ENCODE measurements at places on chromosomes 12 and 14. TPM values are rescaled to one million over a fixed set of nuclear protein-coding genes. Genes with fewer than 3 reads are reported as not detected.
A peak's percentile ranks its signal among the peaks of the same experiment; 100 is the strongest.

The C14orf39 gene
- 0.36 TPM for total RNA-seq

The MAP4K5 gene
- 144 TPM for total RNA-seq

The NGB gene
- 10.0 TPM for total RNA-seq

DNA sequence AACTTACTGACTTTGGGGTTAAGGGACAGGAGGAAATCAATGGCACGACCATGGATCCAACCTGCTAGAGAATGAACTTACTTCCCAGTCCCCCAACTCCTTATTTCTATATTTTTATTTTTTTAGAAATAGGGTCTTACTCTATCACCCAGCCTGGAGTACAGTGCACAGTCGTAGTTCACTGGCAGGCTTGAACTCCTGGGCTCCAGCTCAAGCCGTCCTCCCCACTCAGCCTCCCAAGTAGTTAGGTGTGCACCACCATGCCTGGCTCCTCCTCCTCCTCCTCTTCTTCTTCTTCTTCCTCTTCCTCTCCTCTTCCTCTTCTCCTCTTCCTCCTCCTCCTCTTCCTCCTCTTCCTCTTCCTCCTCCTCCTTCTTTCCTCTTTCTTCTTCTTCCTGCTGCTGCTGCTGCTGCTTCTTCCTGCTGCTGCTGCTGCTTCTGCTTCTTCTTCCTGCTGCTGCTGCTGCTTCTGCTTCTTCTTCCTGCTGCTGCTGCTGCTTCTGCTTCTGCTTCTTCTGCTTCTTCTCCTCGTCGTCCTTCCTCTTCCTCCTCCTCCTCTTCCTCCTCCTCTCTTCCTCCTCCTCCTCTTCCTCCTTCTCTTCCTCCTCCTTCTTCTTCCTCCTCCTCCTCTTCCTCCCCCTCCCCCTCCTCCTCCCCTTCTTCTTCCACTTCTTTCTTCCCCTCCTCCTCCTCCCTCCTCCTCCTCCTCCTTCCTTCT lies 390.1 kb upstream of the RGS6 start:
- no peaks in the 10 kb centered on the region for H3K27me3 ChIP-seq
- DNase-seq, result no peak
- H3K4me3 ChIP-seq, result no peak overlapping the region

DNA sequence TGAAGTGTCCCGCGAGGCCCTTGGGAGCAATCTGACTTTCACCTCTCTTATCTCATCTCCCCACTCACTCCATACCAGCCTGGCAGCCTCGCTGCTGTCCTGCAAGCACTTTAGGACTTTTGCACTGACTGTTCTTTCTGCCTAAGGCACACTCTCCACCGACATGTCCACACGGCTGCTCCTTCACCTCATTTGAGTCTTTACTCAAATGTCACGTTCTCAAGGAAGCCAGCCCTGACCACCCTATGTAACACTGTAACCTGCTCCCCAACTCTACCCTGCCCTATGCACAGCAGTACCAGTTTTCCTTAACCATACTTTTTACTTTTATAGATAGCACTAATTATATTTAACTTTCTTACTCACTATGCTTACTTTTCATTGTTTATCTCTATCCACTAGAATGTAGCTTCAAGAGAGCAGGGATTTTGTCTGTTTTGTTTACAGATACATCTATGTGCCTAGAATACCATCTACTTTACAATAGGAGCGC lies 32.0 kb downstream of the PRKD1 start:
- no peaks in the 10 kb centered on the region for H3K4me1 ChIP-seq
- no peaks in the 10 kb centered on the region for H3K36me3 ChIP-seq
- no peak overlapping the region for H3K27ac ChIP-seq
- H3K27me3 ChIP-seq, result no peaks in the 10 kb centered on the region
- no peak overlapping the region for H3K4me3 ChIP-seq
- no peak for DNase-seq

DNA sequence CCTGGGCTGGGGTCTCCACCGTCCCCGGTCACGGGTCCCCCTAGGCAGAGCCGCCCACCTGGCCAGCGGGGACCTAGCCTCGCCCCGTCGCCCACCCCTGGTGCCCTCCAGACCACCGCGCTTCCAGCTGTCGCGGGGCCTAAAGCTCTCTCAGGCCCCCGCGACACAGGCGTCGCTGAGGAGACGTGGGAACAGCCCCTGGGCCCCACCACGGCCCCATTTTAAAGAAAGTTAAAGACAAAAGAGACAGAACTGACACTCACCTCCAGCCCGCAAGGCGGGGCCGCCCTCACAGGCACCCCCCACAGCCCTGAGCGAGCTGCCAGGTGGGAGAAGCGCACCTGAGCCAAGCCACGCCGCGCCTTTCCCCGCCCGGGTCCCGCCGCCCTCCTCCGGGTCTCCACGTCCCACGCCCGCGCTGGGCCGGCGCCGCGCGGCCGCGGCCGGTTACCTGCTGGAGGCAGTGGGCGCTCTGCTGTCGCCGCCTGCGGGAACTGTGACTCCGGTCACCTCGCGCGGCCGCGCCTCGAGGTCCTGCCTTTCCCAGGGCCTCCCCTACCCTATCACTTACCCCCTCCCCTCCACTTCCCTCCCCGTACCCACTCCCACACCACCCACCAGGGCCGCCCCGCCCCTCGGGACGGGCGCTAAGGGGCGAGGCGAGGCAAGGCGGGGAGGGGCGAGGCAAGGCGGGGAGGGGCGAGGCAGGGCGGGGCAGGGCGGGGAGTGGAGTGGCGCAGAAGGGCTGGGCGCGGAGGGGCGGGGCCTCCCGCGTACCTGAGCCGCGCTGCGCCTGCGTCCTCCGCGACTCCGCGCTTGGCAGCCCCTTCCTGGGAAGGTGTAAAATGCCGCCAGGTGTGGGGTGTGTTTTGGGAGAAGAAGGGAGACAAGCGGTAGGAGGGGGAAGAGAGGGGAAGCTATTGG lies 31.2 kb downstream of the TC2N start:
- H3K27ac ChIP-seq, result peak overlapping the region; percentile 79
- H3K4me1 ChIP-seq, result peaks cover 17% of the 10 kb centered on the region
- DNase-seq, result peak; percentile 91
- peak overlapping the region; percentile 43 for H3K4me3 ChIP-seq
- H3K27me3 ChIP-seq, result no peaks in the 10 kb centered on the region

DNA sequence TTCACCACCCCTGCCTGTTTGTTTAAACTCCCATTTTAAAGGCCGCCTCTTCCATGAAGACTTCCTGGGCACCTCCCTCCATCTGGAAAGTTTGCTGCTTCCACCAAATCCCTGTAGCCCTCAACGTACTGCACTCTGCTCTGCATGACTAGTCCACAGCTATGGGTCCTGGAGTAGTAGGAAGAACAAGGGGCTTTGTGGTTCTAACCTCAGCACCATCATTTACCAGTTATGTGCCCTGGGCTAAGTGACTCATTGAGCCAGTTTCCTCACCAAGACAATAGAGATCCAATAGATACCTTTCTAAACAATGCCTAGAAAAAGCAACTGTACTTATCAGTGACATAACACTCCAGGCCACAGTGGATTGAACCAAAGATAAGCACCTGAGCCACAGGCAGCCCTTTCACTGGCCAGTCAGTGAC lies 8.5 kb upstream of the LTBP2 start:
- no peak for DNase-seq

Data from sigmoid colon (tissue), 7 donors.